NCI-H187 treated with DMSO at 0.1 percent for 48 hours (cell line): ENCODE measurements at places on chromosomes 13 and 19.

- no peak for DNase-seq
Measured at GRCh38 chr19:3374369-3375112, 8.2 kb downstream of the NFIC start.

GRCh38 chr13:32031025-32031814, at the start of gene FRY:
FRY (plus strand) TSS chr13:32031774; CDS start chr13:32031796, 22 bp downstream.
- no peak for DNase-seq

DNA sequence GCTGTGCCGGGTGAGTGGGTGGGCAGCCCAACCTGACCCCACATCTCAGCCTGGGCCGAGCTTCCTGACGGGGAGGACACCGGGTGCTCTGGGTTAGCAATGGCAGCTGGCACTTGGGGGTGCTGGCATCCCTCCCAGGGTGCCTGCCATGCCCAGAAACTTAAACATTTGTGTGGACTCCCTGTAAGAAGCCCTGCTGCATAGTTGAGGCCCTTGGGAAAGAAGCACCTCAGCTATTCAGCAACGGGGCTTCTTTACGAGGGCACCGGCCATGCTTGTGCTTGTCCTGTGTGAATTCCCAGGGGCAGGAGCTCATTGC, 33.8 kb upstream of the MEDAG start:
- no peak for DNase-seq

- DNase-seq: no peak
Measured at GRCh38 chr19:18669524-18669817, 14.0 kb upstream of the CRTC1 start.

- DNase-seq: no peak
Measured at GRCh38 chr13:111267205-111267604, 53.2 kb upstream of the TEX29 start.

- no peak for DNase-seq
Measured at GRCh38 chr13:94286581-94286980, 192.9 kb downstream of the DCT start.

DNA sequence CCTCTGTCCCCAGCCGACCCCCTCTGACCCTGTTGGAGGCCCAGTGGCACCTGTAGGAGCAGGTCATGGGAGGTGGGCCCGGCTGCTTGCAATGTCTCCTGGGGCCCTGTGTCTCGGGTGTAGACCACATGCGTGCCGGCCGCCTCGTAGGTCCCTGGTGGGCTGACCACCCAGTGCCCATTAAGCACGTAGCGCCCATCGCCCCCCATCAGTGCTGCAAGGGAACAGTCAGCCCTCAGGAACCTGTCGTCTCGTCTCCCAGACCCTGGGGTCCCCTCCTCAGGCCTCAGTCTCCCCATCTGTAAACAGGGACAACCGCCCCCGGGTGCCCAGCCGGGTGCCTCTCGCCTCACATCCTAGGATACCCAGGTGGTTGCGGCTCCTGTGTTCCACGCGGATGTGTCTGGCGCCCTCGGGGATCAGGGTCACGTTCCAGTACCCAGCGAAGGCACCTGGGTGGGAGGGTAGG, 5.6 kb downstream of the ADAMTSL5 start:
- DNase-seq: no peak

DNA sequence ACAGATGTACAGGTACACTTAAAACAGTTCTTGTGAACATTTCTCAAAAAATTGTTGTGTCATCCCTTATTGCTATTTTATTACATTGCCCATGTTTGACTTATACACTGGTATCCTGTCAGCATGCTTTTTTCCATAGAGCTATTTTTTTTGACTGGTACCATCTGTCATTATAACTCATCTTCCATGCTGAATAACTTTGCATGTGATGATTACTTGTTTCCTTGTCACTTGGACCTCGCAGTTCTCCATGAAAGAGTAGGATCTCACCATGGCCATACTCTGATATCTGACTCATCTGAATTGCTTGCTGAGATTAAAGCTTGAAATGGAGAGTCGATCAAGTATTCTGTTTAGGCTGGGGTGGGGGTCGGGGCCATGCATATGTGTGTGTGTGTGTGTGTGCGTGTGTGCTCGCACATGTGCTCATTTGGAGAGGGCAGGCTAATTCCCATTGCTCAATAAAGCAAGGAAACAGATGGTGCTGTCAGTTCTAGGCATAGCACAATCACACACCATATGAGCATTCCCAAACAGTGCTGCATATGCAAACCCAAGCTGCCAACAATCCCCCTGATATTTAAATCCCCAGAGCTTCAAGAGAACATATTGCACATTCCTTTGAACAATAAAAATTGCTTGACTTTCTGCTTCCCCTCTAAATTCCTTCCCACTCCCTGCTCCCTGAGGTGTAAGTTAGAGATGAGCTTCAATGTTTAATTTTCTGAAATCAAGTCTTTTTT, 62.9 kb downstream of the NHLRC3 start:
- DNase-seq: no peak

DNA sequence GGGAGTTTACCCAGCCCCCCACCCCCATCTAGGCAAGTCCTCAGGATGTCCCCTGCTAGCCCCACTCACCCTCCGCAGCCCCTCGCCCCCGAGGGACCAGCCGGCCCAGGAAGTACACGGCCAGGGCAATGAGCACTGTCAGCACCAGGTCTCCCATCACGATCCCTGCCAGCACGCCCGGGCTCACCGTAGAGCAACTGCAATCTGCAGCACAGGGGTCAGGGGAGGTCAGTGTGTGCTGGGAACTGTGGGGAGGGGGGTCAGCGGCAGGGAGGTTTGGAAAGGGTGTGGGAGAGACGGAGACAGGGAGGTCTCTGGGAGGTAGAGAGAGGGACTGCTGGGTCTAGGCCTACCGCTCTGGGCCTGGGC, 734 bp downstream of the TYROBP start:
- no peak for DNase-seq

- DNase-seq: no peak
Measured at GRCh38 chr13:32581177-32581786, 5.0 kb upstream of the PDS5B start.
